ENCODE measurements at places on chromosomes 5 and 9.

GRCh38 chr9:83199240-83199639 lies 136.3 kb upstream of the RASEF start:
- peak; percentile 24 for DNase-seq

DNA sequence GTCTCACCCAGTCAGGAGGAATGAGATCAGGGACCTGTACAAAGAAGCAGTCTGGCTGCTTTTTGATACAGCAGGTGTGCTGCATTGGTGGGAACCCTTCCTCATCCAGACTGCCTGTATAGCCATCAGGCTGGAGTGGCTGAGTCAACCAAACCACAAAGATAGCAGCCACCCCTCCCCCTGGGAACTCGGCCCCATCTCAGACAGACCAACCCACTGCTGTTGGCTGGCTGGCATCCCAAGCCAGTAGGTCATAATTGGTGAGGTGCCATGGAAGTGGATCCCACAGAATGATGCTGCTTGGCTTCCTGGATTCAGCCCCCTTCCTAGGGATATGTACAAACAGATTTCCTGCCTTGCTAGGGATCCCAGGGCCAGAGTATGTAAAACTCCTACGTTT lies 60.9 kb downstream of the YTHDC2 start:
- DNase-seq, result no peak

GRCh38 chr9:133762488-133763271 lies 24.5 kb upstream of the SARDH start:
- no peak for DNase-seq

DNA sequence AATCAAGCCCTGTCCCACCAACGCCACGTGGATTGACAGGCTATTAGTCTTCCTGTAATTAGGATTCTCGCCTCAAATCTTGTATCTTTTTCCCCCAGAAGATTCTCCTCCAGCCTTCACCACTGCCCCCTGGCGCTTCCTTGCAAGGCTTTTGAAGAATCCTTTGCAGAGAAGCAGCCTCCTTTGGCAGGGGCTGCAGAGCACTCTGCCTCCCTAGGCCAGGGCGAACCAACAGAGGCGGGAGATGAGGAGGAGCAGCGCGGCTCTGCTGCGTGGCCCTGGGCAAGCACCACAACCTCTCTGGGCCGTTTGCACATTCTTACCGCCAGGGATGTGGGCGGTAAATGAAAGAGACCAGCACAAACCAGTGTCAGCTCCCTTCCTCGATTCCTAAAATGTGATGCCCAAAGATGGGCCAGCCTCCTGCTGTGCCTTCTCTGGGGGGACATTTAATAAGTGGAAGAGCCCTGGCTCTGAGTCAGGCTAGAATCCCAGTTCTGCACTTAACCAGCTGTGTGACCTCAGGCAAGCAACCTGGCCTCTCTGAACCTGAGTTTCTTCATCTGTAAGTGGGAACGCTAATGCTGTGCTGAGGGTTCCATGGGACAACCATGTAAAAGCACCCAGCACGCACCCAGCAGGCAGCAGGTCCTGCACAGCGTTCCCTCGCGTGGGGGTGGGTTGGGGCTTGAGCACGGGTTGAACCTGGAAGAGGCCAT lies 128.6 kb downstream of the KCNIP1 start:
- no peak for DNase-seq

GRCh38 chr5:81904166-81904565 lies 67.7 kb upstream of the ATG10 start:
- peak; percentile 25 for DNase-seq

DNA sequence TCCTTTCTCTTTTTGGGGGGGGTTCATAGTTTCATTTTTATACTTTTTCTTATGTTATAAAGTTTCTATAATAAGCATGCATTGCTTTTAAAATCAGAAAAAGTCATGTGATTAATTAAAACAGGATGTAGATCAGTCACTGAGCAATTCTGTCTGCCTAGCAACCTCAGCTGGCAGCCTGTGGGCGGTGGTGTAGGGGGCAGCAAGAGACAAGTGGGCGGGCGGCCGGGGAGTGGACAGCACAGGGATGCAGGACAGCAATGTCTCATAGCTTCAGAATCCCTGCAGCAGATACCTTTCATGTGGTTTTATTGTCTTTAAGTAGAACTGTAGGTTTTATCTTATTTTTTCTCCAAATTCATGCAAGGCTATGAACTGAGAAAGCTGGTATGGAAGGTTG lies 101.9 kb upstream of the S1PR3 start:
- DNase-seq, result no peak

GRCh38 chr5:131169810-131170539 lies 769 bp upstream of the LYRM7 start:
- no peak for DNase-seq

GRCh38 chr9:106798016-106798799 lies 64.8 kb upstream of the ZNF462 start:
- no peak for DNase-seq

GRCh38 chr9:90774682-90775081 lies 26.9 kb upstream of the SYK start:
- no peak for DNase-seq

GRCh38 chr9:14608540-14608939 lies 84.7 kb downstream of the ZDHHC21 start:
- DNase-seq, result no peak

- DNase-seq, result no peak
Observed at GRCh38 chr5:155689406-155689805, 637.6 kb upstream of the SGCD start.

DNA sequence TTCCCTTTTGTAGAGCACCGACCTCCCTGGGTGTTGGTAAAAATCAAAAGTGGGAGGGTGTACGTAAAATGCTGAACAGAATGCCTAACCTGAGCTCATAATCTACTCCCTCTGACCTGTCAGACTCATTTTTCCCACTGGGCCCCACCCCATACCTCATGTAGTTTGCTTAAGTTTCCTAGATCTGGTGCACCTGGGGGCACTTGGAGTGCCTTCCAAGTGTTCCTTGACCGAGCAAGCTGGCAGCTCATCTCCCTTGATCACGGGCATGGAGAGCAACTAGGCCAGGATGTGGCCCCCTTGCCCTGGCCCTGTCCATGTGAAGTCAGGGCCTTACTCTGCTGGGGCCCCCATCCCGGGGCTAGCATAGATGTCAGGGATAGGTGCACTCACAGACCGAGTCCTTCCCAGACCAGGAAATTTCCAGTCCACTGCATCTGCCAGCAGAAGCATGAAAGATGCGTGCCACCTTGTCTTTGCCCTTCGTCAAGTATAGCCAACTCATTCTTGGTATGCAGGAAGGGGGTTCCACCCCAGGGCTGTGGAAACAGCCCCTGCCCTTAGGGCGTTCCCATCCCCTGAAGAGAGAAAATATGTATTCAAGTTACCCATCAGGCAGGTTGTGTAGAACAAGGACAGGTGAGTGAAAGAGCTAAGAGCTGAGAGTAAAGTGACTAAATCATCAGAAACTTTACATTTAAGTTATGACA lies 41.9 kb downstream of the SLC22A5 start:
- no peak for DNase-seq

DNA sequence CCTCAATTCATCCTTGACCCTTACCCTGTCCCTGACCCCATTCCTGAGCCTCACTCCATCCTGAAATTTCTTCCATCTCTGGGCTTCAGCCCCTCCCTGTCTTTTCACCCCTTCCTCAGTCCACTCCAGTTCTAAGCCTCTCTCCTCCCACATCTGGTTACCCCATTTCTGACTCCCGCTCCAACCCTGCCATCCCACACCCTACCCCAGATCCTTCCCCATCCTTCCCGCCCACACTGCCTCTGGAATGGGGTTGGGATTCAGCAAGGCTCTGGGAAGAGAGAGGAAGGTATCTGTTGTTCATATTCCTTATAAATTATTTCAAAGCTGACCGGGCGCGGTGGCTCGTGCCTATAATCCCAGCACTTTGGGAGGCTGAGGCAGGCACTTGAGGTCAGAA lies 29.9 kb upstream of the MVB12B start:
- no peak for DNase-seq

GRCh38 chr9:94545940-94546339 lies 8.9 kb upstream of the PCAT7 start:
- DNase-seq, result no peak

- no peak for DNase-seq
Observed at GRCh38 chr5:159764283-159765134, 151.8 kb upstream of the ADRA1B start.

DNA sequence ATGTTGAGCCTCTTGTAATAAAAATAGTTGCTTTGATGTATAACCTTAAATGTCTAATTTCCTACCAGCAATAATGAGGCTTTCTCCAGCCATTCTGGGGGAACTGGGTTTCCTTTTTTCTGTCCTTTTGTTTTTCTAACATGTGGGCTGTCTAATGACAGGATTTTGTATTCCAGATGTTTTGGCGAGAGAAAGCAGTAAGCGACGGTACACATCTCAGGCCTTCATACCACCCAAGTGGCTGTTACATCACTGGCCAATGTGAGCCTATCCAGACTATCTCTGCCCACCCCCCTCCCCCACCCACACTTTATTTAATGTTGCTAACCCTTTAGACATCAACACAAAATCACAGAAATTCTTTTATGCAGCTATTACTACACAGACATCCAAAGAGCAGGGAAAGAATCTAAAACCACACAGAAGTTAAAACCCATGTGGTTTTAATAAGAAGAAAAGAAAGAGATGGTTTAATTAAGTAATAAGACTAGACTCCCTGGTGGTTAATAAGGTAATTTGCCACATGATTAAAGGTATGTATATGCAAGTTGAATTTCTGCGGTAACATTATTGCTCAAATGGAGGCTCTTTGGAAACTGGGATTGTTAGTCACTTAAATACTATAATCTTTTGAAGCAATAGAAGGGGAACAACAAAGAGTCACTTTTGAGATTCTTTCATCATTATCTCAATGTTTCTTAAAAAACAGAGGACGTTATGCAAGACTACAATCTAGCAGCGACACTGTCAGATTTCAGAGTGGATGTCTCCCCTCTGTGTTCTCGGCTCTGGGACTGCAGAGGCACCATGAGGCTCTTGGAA lies 365.1 kb downstream of the ENC1 start:
- no peak for DNase-seq

GRCh38 chr5:122902263-122902662 lies 56.9 kb downstream of the SNX24 start:
- no peak for DNase-seq

- DNase-seq, result no peak
Observed at GRCh38 chr5:76457674-76458485, 54.8 kb downstream of the IQGAP2 start.

DNA sequence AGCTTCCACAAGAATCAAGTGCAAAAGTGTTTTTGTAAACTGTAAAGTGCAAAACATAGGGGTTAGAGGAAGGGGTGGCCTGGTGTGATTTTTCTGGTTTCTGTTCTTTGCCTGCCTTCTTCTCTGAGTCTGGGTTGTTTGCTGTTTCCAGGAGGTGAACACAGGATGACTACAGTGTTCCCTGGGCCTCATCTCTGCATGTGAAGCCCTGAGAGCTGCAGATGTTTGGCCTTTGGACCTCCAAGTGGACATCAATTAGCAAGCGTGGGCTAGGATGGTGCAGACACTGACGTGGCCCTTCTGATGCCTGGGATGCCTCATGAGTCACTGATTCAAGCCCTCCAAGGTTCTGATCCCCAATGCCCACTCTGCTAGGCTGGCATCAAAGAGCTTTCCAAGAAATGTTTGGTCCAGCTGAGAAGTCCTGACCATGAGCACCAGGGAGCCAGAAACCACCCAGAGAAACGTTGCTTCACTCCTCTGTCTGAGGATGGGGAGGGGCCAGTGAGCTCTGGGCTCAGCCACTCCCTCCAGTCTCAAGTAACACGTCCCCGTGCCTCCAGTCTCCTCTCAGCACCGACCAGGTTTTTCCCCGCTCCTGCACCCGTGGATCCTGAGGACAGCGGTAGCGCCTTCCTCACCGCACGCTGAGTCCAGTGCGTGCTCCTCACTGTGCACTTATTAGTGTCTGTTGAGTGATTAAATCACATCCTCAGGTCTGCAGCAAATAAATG lies 7.6 kb downstream of the IL9 start:
- no peak for DNase-seq

DNA sequence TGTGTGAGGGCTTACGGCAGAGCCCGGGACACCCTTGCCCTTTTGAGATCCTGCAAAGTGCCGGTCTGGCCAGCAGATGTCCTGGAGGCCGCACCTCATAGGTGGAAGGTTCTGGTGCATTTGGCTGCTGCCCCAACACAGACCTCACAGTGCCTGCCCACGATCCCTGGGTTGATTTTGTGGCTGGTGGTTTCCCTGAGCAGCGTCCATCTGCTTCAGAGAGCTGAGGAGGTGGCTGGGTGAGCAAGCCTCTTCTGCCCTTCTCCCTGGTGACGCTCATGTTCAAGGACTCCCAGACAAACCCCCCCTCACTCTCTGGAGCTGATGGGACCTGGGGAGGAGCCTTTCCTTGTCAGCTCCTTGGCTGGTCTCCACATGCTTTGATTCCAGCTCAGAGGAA lies 18.9 kb downstream of the BNIP1 start:
- DNase-seq, result no peak

DNA sequence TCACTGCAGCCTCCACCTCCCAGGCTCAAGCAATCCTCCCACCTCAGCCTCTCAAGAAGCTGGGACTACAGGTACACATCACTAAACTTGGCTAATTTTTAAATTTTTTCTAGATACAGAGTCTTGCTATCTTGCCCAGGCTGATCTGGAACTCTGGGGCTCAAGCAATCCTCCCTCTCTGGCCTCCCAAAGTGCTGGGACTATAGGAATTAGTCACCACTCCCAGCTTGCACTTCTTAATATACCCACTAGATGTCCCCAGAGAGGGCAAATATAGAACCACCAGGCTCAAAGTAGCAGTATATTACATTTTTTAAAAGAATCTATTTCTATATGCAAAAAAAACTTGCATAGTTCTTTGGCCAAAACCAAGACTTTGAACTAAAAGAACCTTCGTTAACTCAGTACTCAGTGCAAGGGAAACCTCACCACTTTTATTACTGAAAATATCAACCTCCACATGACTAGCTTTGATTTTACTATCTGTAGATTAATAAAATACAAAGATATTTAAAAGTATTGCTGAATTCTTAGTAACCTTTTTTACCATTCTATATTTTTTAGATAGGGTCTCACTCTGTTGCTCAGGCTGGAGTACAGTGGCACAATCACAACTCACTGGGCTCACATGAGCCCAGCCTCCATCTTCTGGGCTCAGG lies 25.8 kb upstream of the HSD17B3 start:
- peak; percentile 57 for DNase-seq

GRCh38 chr9:124291801-124292396 lies 34.1 kb downstream of the NEK6 start:
- DNase-seq, result no peak

DNA sequence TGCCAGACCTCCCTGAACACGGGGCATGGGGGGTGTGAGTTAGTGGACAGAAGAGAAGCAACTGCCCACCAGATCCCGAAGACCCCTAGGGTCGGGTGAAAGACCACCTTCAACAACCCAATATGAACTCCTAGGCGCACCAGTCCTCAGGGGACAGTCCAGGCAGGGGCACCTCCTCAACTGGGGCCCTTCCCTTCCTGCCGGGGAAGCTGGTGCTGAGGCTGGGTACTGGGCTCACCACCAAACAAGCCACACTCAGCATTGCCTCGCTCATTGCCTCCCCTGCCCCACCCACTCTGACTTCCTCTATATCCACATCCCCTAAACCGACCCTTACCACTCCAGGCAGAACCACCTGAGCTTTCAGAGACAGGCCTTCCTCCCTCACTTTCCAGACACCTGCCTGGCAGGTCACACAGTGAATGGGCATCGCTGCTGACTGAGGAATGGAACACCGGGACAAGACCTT lies 42.5 kb downstream of the SEMA4D start:
- DNase-seq, result no peak

GRCh38 chr9:85172001-85172978 lies 502.8 kb downstream of the NTRK2 start:
- DNase-seq, result no peak

- no peak for DNase-seq
Observed at GRCh38 chr9:4798281-4799032, 5.7 kb downstream of the RCL1 start.

Data from putamen (tissue), 1 donor.